ENCODE measurements at places on chromosomes 4 and X.

DNA sequence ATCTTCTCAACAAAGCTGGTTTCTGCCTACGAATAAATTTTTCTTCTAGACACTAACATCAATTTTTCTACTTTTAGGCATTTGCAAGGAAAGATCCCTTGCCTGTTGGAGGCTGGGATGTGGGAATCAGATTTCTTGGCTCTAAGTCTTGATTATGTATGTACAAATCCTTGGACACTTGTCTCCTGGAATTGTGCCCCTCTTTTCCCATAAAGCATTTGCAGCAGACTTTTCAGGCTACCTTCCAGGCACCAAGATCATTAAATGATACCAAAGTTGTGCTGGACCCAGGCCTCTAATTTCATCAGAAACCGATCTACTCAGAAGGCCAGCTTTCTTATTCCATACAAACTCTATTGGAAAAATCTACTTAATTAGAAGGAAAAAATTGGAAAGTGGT, 339.5 kb upstream of the DIPK2B start:
- DNase-seq = no peak

DNA sequence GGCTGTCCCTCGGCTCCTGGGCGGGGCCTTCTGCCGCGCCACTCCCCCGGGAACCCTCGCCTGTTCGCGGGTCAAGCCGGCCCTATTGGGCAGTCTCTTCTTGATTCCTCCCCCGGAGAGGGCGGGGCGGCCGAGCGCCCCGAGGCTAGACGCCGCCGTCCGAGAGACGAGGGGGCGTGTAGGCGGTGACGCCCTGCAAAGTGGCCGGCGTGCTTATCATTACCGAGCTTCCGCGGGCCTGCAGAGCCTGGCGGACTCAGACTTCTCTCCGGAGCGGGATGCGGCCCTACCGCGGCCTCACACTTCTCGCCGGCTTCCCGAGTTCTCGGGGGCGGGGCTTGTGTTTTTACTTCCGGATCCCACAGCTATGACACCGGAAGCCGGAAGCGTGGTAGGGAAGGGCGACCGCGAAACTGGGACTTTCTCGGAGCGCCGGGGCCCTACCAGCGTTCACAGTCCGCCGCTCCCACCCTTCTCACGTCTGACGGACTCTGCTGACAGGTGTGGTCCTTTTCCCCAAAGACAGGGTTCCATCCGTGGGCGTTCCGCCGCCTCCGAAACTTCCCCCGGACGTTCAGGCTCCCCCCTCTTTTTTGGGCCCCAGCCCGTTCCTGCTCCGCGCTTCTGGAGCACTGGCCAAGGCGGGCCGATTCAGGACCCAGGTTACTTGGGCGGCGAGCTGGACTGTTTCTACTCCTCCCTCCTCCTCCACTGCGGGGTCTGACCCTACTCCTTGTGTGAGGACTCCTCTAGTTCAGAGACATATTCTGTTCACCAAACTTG, at the start of gene IKBKG:
IKBKG (plus strand) TSS at position 376 of the 783 bp plus-strand sequence. CDS start 4,383 bp downstream, outside the sequence.
- DNase-seq = peak; percentile 76

DNA sequence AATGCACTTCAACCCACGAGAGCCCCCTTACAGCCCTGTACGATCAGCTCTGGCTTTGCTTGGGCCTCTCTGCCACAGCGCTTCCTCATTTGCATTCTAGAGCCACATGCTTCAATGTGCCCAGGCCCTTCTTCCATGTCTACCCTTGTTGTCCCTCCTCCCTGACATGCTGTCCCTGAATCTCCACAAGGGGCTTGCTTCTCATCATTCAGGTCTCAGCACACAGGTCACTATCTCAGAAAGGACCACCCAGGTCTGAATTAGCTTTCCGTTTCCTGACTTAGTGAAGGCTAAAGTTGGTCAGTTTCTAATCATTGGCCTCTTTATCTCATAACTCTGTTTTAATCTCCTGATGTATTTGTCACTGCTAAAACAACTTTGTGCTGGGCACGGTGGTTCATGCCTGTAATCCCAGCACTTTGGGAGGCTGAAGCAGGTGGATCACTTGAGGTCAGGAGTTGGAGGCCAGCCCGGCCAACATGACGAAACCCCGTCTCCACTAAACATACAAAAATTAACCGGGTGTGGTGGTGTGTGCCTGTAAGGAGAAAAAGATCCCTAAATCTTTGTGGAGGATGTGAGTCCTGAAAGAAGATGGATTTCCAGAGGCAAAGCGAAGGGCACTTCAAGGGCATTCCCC, 17.9 kb upstream of the SLC34A2 start:
- DNase-seq = no peak

GRCh38 chr4:106676173-106676921, 307.8 kb upstream of the GIMD1 start:
- DNase-seq = no peak

DNA sequence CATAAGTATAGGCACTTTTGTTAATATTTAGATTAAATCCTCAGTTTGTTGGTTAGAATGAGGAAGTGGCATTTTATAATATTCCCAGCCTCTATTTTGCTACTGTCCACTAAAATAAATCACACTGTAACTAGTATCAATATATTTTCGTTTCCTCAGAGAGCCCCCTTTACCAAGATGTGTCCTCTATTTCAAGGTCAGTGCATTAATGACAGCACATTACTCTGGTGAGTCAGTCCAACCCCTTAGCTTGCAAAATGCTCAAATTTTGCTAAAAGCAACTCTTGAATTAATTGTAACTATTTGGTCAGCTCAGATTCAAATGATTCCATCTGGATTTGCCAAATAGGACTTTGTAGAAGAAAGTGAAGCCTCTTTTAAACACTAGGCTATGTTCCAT, 199.3 kb downstream of the PDHA2 start:
- no peak for DNase-seq

- DNase-seq = no peak
Measured at GRCh38 chrX:154490021-154490413, 412 bp downstream of the SLC10A3 start.

DNA sequence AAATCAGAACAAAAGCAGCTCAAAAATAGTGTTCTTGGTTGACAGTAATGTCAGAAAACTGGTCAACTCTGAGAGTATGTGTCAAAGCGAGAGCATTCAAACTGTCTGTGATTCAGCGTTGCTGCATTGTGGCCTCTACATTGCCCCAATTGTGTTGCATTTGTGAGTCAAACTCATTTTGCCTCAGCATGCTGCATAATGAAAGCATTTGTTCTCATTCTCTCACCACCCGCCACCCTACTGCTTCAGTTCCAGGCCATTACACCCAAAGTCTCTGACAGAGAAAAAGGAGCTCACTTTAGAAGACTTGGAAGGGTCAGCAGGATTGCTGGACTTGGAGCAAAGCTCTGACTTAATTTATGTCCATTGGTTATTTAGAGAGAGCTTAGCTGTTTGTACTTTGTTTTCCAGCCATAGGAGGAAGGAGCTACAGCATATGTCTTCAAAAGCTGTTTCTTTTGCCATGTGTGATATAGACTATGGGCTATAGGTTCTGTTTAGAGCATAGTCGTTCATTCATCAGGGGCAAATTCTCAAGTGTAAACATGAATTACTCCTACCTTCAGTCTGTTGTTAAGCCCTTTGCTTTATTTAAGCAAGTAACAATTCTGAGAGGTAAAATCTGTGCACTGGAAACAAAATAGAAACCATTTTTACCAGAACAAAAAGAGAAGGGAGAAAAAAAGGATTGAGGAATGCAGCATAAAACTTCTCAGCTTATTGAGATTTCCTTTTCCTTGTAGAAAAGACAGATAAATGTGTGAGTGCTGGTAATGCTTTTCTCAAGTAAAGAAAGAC, 153.4 kb upstream of the ANK2 start:
- DNase-seq = no peak

DNA sequence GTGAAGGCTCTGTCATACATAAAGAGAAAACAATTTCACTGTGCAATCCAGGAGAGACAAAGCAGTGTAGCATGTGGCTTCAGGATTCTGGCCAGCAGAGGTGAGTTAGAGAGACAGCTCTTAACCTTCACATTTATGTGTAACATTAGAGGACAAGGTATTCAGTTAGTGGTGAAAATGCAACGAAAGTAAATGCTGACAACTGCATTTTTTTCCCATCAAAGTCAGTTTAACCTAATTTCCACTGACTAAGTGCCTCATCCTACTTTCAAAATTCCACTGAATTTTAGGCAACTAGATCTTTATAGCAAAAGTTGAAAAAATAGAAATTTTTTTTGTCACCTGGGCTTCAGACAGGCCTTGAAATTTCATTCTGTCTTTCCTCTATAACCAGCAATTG, 130.8 kb upstream of the LNX1 start:
- DNase-seq = no peak

GRCh38 chr4:24527371-24527770, 57.0 kb downstream of the DHX15 start:
- DNase-seq = no peak

- no peak for DNase-seq
Measured at GRCh38 chrX:124504111-124504983, 158.0 kb downstream of the SH2D1A start.

- DNase-seq = no peak
Measured at GRCh38 chr4:150261571-150261970, 183.3 kb downstream of the DCLK2 start.

DNA sequence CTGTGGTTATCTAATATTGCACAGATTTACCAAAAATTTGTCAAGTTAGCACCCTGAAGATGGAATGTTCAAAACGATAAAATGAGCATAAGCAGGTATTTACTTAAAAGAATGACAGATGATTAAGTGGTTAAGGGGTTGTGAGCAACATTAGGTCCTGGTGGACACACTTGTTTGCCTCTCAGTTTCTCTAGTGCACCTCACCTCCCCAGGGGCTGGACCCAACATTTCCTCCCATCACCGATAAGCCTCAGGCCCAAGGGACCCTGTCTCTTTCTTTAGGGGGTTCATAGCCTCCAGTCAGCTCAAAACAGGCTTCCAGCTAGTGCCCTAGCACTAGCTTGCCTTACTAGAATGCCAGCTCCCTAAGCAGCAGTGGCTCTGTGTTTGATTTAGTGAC, 88.0 kb downstream of the ATP11C start:
- DNase-seq = no peak

- no peak for DNase-seq
Measured at GRCh38 chr4:85756938-85757337, 282.0 kb downstream of the ARHGAP24 start.

GRCh38 chr4:27428661-27429060, 568.0 kb downstream of the STIM2 start:
- no peak for DNase-seq

GRCh38 chr4:48195374-48195773, 61.3 kb upstream of the TXK start:
- DNase-seq = no peak

GRCh38 chr4:110849461-110849860, 226.6 kb upstream of the PITX2 start:
- DNase-seq = no peak

- no peak for DNase-seq
Measured at GRCh38 chr4:81792521-81792920, 320.8 kb upstream of the RASGEF1B start.

- no peak for DNase-seq
Measured at GRCh38 chrX:21632027-21632426, 26.1 kb downstream of the KLHL34 start.

DNA sequence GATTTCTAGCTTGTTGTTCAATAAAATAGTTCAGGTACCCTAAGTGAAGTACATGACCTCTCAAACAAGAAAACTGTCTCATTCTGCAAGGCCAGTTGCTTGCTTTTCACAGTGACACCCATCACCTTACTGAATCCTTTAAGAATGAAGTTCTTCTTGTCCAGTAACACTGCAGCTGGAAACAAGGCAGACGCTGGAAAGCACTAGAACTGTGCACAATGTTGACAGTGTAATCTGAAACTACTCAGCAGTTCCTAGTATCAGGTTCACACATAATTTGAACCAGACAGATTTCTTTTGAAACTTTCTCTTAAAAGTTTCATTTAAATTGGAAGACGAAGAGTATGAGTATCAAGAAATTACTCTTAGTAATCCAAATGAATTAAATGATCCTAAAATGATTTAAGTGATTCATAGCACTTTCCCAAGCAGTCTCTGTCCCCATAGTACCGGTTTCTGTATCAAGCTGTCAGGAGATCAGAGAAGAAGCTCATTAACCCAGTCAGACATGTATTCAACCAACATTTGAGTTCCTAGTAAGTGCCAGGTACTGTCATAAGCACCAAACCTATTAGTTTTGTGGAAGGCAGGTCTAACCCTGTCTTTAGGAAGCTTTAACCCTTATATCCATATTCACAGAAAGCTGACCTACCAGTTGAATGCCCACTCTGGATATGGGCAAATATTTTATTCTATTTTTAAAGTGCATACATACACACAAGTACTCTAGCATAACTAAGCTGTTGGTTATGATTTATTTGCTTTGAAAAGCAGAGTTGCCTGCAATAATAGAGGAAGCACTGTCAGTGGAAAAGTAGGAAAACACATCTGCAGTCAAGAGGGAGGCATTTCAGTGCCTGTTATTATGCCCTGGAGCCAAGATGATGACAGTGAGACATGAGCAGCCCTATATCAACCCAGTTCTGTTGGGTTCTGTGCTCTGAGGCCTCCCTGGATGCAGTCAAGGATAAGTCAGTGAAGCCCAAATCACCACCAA, 63.6 kb downstream of the PALLD start:
- no peak for DNase-seq

- no peak for DNase-seq
Measured at GRCh38 chr4:182369211-182369610, 126.0 kb downstream of the TENM3 start.

DNA sequence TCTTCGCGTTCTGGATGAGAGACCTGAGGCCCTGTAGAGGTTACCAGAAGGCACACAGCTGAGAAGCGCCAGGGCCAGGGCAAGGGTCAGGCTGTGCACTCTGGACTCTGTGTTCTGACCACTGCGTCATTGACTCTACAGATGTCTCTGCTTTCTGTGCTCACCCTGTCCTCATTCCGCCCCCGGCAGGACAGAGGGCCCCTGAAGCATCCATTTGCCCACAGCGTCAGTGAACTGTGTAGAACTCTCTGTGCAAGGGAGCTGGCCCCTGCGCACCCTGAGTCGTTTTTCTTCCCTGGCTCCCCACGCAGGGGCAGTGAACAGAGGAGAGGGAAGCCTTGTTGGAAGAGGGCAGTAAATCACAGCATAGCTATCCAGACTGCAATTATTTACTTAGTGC, 6.1 kb upstream of the WAS start:
- DNase-seq = no peak

DNA sequence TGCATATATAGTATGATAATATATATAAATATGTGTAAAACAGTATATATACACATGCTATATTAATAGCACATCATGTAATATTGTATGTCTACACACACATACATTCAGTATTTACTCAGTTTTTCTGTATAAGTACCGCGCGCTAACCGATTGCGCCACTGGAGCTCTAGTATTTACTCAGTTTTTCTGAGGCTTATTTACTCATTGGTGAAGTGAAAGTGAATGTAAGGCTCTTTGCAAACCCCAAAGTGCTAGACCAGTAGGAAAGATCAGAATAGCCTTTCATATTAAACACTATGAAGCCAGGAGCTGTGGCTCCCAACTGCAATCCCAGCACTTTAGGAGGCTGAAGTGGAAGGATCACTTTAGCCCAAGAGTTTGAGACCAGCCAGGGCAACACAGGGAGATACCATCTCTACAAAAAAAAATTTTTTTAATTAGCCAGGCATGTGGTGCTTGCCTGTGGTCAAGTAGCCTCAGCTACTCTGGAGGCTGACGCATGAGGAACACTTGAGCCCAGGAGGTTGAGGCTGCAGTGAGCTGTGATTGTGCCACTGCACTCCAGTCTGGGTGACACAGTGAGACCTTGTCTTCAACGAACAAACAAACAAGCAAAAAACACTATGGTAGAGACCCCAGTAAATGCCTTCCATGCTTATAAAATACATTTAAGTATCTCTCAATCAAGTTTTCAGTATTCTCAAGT, 125.8 kb downstream of the KIT start:
- DNase-seq = no peak

Data from stimulated activated CD4-positive, alpha-beta T cell treated with anti-CD3 and anti-CD28 coated beads, TNF-alpha, amount 100 ng/mL, for 24 hours (primary cell).